Germinal center (tissue), 1 donor: ENCODE measurements at places on chromosomes 3 and 15.

DNA sequence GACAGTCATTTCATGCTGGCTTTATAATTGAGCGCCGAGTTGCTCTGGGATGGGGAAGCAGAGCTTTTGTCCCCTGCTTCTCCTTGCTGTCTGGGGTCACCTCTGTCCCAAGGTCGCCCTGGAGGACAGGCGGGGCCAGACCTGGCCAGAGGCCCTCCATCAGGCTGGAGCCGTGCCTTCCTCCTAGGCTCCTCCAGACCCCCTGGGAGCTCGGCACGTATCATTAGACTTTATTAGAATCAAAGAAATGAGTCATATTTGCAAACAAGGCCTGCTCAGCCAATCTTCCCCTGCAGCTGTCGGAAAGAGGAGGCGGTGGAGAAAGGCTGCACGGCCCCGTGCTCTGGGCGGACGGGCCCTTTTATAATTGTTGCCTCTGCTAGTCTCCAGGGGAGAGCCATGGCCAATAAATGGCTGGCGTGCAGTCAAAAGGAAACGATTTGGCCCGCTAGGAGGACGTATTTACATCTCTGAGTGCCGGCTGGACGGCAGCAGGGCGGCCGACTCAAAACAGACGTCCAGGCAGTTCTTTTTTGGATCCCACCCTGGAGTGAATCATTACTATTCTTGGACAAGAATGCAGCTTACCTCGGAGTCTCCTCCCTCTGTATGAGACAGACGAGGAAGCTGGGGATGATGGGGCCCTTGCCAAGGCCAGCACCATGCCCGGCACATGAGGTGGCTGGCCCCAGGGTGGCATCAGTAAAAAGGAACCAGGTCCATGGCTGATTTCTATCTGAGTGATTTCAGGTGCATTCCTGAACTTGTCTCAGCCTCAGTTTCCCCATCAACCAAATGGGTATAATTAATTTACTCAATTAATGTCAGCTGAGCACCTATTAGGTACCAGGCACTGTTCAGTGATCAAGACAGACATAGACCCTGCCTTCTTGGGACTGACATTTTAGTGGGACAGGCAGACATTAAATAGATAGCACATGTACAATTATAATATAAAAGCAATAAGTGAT, 50.6 kb downstream of the SLC6A6 start:
- DNase-seq = no peak

DNA sequence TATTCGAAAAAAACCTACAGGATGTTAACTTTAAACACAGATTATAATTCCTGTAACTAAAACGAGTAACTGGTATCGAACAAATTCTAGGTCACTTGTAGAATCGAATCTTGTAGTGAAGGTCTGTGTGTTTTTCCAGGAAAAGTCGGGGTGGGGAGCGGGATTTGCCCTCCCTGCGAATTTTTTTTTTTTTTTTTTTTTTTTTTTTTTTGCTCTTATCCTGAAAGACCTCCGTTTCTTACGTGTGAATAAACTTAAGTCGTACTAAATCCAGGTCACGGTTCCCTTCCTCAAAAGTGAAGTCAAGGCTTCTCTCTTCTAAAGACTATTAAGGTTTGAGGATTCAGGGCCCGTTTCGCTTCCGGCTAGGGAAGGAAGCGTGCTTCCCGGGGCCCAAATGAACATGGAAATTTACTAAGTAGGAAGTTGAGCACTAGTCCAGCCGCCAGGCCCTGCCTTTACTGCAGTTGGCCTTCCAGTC, 770 bp downstream of the TBC1D5 start:
- no peak for DNase-seq

DNA sequence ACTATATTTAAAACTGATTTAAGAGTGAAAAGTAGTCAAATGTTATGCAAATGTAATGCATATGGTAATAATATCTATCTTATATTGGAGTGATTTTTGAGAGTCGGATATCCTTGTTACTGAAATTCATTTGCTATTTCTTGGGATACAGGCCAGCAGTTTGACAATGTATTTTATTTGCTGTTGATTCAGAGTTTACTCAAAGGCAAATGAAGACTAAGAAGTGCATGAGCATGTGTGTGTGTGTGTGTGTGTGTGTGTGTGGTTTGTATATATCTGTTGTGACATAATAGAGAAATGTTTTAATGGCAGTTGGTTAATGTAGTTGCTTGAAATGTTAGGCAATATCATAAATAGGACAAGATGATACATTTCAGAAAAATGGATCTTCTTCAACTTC, 39.0 kb downstream of the UNC13C start:
- no peak for DNase-seq

DNA sequence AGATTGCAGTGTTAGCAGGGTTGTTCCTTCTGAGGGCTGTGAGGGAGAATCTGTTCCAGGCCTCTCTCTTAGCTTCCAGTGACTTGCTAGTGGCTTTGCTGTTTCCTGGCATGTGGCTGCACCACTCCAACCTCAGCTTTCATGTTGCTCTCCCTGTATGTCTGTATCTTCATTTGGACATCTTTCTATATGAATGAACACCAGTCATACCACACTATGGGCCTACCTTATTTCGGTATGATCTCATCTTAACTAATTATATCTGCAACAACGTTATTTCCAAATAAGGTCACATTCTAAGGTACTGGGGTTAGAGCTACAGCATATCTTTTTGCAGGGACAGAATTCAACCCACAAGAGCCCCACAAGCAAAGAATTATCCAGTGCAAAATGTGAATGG, 356.7 kb upstream of the UMPS start:
- DNase-seq = no peak

GRCh38 chr3:113468539-113468938, 27.2 kb upstream of the CFAP44 start:
- no peak for DNase-seq

GRCh38 chr3:157070678-157070999, 89.3 kb downstream of the CCNL1 start:
- no peak for DNase-seq

- DNase-seq = no peak
Observed at GRCh38 chr15:24039683-24040082, 352.6 kb upstream of the NDN start.

- no peak for DNase-seq
Observed at GRCh38 chr15:61205346-61205921, 23.7 kb downstream of the RORA start.

DNA sequence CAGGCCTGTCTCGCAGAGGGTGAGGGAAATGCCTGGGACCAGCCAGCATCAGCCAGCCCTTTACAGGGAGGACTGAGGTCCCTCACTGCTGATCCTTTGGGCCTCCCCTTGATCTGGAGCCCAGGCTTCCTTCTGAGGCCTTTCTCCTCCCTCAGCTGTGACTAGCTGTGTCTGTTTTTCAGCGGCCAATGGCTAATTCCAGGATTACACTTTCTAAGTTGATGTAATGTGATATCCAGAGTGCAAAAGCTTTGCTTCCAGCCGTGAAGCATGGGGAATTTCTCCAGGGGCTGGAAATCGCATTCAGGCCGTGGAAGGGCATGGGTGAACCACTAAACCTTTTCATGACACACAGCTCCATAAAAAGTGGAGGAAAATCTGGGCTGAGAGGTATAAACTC, 157.6 kb downstream of the SHQ1 start:
- DNase-seq = no peak

- DNase-seq = no peak
Observed at GRCh38 chr3:154552338-154552737, 122.3 kb upstream of the GPR149 start.

DNA sequence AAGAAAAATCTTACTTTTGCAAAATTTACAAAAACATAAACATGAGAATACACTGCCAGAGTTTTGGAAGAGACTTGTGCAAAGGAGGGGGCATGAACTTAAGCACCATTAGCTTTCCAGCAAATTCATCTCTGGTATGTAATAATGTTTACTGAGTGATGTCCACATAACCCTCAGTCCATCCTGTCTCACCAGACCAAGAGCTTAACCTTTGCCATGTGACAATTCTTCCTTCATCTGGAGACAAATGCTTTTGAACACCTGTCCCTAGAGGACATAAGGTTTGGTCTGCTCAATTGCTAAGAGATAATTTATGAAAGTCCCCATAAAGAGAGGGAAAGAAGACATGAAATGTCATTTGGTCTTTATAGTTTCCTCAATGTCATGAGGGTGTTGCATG, 412.3 kb downstream of the ERC2 start:
- DNase-seq = no peak

- DNase-seq = no peak
Observed at GRCh38 chr3:12734960-12735359, 24.1 kb downstream of the TMEM40 start.

- DNase-seq = no peak
Observed at GRCh38 chr3:157136647-157137387, 23.1 kb downstream of the CCNL1 start.

DNA sequence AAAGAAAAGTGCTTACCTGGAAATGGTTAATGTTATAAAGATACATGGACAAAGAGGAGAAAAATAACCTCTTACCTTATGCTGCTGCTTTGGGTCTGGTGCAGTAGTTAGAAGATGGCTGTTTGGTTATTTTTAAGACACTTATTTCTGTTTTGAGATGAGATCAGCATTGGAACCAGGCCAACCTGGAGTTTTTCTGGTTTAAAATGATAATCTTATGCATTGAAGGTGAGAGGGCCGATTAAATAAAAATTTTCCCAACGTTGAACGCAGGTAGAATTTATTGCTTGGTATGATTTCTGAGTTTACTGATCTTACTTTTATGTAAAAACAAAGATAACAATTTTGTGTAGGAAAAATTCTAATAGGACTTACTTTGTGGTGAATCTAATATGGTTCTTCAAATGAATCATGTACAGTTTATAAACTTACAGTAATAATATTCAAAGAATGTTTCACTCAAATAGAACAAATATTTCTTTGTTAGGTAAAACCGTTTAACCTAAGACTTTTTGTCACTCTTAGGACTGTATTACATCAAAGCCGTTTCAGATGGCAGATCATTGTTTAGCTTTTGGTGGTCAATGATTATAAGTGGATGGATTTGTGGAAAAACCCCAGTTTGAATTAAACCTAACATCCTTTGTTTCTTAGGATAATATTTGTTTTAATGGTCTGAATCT, 14.9 kb downstream of the UBE2E2 start:
- no peak for DNase-seq

DNA sequence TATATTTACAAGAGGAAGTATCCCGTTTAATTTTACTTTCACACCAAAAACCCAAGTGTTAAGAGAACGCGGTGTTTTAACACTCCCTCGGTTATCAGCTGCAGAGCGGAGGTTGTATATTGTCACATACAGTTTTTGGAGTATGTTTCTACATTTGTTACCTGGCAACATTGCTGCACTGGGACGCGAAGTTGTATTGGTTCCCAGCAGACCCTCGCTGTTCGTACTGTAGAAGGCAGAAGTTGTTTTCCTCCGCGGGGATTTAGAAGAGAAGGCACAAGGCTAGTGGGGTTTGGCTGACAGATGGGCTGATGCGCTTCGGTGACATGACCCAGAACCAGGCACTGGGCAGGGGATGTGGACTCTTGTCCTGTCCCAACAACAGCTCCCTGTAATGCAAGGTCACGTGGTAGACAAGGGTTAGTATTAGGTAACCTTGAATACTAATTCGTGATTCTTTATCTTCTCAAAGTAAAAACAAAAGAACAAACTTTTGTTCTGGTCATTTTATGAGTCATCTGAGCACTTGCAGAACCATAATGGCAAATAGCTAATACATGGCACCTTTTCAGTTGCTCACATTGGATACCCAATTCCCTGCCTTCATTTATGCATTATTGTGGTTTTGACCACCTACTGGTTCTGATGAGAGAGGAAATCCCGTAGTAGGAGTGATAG, 230.4 kb upstream of the BHLHE40 start:
- no peak for DNase-seq

GRCh38 chr3:106124818-106125217, 256.0 kb upstream of the CBLB start:
- DNase-seq = no peak

- no peak for DNase-seq
Observed at GRCh38 chr3:135497979-135498378, 467.5 kb upstream of the PPP2R3A start.

- no peak for DNase-seq
Observed at GRCh38 chr3:194218646-194219453, 82.9 kb downstream of the HES1 start.

- no peak for DNase-seq
Observed at GRCh38 chr3:126946405-126946804, 36.5 kb upstream of the PLXNA1 start.

GRCh38 chr3:161560008-161560637, 63.5 kb downstream of the OTOL1 start:
- DNase-seq = no peak

- DNase-seq = no peak
Observed at GRCh38 chr3:24111711-24112110, 166.6 kb downstream of the NR1D2 start.
